ENCODE measurements at places on chromosomes 5 and 9.

- DNase-seq = no peak
Observed at GRCh38 chr5:113047733-113048652, 71.4 kb downstream of the DCP2 start.

DNA sequence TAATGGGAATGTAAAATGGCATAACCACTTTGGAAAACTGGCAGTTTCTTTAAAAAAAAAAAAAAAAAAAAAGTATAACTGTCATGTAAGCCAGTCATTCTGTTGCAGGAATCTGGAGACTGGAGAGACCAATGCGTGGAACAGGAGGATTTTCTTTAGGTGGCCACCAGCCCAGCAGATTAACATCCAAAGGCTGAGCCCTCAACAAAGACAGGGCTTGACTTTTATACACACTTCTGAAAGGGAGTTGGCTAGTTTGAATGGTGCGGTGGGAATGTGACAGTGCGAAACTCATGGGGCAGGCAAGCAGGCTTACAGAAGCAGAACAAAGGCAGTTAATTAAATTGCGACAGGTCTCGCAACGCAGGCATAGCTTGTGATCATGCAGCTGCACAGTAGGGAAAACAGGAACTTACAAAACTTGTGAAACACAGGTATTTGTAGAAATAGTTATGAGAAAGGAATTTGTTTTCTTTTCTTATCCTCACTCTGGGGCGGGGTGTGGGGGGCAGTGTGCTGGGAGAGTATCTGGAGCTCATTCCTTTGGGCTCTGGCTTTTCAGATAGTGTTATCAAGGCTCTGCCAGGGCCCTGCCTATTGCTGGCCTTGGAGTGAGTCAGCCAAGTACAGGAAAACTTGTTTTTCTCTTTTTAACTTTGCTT, 12.0 kb downstream of the UIMC1 start:
- DNase-seq = no peak

GRCh38 chr5:167843881-167844572, 447.4 kb upstream of the WWC1 start:
- DNase-seq = no peak

- DNase-seq = no peak
Observed at GRCh38 chr5:36600917-36601527, 5.4 kb upstream of the SLC1A3 start.

DNA sequence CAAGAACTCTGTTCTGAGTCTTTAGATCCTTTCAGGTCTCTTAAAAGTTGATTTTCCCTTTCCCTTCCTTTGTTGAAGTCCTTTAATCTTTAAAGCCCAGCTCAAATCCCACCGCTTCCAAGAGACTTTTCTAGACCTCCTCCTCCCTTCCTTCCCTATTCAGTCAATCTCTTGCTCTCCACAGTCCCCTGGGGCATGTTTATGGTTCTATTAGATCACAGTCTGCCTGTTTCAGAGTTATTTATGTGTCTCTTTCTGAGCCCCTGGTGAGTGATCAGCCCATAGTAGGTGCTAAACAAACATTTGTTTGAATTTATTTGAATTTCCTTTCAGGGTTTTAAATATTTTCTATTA, 7.2 kb upstream of the ARSI start:
- DNase-seq = no peak
